ENCODE measurements at places on chromosomes 1 and 21.

DNA sequence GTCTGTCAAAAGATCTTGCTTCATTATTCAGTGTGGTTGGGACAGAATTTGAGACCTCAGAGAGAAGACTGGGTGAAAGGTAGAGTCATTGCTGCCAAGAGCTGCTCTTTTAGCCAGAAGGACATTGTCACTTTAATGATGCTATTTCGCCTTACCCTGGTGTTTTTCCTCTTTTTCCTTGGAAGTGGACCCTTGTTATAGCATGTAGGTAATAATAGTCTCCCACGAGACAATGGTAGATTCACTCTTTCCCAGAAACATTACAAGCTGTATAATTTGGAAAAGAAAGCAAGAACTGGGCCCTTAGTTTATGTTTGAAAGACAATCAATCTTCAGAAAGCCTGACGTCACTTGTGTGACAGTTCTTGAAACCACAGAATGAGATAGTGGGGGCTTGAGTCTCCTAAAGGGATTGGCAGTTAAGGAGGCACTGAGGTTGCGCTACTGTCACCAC is 3.8 kb downstream of the SERTAD4 start:
- DNase-seq = no peak

GRCh38 chr1:84571150-84571535 is 3.1 kb downstream of the CTBS start:
- DNase-seq = no peak

GRCh38 chr1:161313554-161314200 is 504 bp upstream of the SDHC start:
- DNase-seq = no peak

GRCh38 chr1:67919274-67920072 is 86.2 kb upstream of the GNG12 start:
- DNase-seq = no peak

GRCh38 chr1:21257431-21258135 is 32.7 kb downstream of the ECE1 start:
- no peak for DNase-seq

All from left kidney (tissue), 8 donors.